ENCODE measurements at places on chromosomes 6 and 20. TPM values are rescaled to one million over a fixed set of nuclear protein-coding genes. Genes with fewer than 3 reads are reported as not detected.
A peak's percentile ranks its signal among the peaks of the same experiment; 100 is the strongest.

DNA sequence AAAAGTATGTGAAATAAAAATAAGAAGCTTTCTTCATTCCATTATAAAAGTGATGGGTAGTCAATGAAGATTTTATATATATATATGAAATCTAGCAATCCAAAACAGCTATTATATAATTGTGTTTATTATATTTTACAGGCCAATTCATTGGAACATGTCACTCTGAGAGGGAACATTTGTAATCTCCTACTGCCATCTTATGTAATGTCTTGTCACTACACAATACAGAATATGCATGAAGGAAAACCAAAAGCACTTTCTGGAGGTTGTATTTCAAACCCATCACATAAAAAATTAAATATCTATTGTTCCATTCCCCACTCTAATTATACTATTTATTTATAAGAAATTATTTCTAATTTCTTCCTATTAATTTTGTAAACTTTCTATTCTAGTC lies 31.5 kb upstream of the IRAK1BP1 start:
- peak; percentile 9 for DNase-seq

Gene SLC32A1
- total RNA-seq, result not detected

GRCh38 chr6:149056777-149057463 lies 260.6 kb upstream of the TAB2 start:
- DNase-seq, result no peak

GRCh38 chr6:33314943-33315792 lies 1.3 kb upstream of the TAPBP start:
- DNase-seq, result peak; percentile 46

Gene CDH4
- total RNA-seq, result 57.4 TPM

Gene TRMT11
- total RNA-seq, result 19.5 TPM
